Ureter (tissue), 1 donor: ENCODE measurements at places on chromosomes 6 and 20. TPM values are rescaled to one million over a fixed set of nuclear protein-coding genes. Genes with fewer than 3 reads are reported as not detected.

The PRR18 gene
- 0.23 TPM for total RNA-seq

GRCh38 chr6:98107801-98108200 is 726.6 kb upstream of the POU3F2 start:
- no peak for DNase-seq

The EFCAB8 gene
- total RNA-seq = 1.0 TPM

GRCh38 chr20:1983301-1983700 is 10.6 kb downstream of the PDYN start:
- DNase-seq = no peak

DNA sequence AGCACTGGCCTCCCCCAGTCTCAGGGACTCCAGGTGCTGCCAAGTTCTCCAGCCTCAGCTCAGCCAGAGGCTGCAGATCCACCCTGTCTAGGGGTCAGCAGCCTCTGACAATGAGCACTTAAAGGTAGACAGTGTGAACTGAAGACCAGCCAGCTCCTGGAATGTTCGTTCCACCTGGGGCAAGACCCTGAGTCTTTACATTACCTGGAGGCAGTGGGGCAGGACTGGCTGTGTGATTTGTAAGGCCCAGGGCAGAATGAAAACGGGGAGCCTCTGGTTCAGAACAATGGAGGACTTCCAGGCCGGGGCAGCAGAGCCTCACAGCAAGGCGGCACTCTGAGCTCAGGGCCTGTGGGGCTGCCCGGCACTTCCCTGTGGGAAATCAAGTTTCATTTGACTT is 65.0 kb downstream of the CTCFL start:
- DNase-seq = no peak

The PHACTR2 gene
- 93.2 TPM for total RNA-seq

GRCh38 chr6:37188962-37189510 is 19.1 kb downstream of the PIM1 start:
- DNase-seq = no peak

DNA sequence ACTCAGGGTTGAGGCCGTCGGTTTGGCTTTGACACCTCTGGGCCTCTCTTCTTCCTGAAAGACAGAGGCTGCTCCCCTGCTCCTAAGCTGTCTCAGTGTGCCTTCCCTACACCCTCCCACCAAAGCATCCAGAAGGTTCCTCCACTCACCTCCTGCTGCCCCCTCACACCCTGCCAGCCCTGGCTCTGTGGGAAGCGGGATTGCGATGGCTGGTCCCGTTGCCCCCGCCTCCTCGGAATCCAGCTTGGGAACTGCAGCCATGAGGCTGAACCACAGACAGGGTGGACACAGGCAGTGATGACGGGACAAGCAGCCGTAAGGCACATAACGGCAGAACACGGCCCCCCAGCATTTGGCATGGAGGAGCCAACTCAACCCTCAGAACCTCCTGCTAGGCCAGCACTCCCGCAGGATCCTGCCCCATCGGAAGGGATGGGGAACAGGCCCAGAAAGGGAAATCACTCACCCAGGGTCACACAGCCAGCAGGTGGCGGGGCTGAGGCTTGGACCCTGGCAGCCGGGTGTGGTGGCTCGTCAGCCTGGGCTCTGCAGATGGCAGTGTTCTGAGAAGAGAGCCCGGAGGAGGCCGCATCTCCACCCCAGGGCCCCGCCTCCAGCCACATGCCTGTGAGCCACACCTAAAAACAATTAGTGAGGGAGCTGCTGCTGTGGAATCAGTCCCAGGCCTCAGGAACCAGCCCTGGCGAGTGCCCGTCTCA is 139.6 kb downstream of the PHACTR3 start:
- DNase-seq = no peak

The ZSCAN23 gene
- total RNA-seq = 11.2 TPM

DNA sequence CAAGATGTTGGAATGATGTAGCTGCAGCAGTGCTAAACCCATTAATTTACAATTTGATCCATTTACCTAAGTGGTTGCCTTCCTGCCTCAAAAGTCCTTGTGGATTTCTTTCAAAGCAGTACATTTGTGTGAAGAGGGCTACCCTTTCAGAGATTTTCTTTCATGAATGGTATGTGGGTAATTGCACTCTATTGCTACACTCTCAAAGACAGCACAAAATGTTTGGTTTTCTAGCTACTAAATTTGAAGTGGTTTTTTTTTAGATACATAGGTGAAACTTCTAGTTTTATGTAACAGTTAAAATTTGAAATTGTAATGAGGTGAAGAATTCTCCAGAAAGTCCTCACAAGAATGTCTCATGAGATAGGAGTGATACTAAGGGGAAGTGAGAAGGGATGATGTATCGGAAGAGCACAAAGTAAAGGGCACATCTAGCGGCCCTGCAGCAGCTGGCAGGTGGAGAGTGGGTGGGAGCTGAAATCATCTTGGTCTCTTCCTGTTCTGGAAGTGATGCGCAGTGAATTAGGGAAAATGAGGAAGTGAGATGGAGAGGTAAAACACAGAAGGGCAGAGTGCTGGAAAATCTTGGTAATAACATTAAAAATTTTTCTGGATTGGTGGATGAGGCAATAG is 236.8 kb upstream of the MAN1A1 start:
- no peak for DNase-seq
